GM23248 (cell line): ENCODE measurements at places on chromosomes 5 and 9.

DNA sequence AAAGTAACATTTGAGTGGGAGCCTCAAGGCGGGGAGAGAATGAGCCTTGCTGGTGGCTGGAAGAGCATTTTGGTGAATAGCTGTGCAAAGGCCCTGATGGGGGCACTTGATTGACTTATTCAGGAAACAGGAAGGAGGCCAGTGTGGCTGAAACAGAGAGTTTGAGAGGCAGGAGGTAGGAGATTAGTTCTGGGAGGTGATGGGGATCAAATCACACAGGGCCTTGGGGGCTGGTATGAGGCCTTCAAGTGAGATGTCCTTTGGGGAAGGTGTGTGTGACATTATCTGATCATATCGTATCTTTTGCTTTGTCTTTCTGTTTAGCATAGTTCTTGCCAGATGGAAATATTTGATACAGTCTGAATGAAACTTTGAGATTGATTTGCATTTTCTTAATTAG lies 172.3 kb downstream of the TENT4A start:
- DNase-seq = no peak

- no peak for DNase-seq
These were observed 195.0 kb downstream of the GADD45G start for GRCh38 chr9:89799766-89800165.

DNA sequence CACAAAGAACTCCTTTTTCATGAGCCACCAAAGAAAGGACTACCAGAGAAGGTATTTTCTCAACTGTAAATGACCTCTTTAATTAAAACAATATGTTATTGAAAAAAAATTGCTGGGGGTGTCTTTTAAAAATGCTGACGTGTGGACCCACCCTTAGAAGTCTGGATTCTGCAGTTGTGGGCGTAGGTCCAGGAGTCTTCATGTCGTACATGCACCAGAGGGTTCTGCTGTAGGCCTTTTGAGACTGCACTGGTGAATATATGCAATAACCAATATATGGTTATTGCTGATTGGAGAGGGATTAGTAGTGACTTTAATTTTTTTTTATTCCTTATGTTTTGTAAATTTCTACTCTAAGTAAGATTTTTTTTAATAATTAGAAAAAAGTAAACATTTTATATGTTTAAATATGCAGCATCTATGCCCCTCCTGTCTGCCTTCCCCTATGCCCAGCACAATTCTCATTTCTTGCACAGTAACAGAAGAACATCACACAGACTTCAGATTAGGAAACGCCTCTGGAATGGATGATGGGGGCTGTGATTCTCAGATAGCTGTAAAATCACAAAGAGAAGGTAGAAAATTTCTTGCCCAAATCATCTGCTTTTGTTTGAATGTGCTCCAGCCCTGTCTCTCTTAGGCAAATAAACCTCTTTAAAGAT lies 102.0 kb downstream of the PTTG1 start:
- DNase-seq = no peak

- peak; percentile 45 for DNase-seq
These were observed 18.5 kb upstream of the GAS1 start for GRCh38 chr9:86965636-86966395.

- no peak for DNase-seq
These were observed 393.7 kb downstream of the CDK5RAP2 start for GRCh38 chr9:120186276-120186675.

GRCh38 chr9:32502464-32502863 lies 23.5 kb downstream of the RIGI start:
- DNase-seq = peak; percentile 64

DNA sequence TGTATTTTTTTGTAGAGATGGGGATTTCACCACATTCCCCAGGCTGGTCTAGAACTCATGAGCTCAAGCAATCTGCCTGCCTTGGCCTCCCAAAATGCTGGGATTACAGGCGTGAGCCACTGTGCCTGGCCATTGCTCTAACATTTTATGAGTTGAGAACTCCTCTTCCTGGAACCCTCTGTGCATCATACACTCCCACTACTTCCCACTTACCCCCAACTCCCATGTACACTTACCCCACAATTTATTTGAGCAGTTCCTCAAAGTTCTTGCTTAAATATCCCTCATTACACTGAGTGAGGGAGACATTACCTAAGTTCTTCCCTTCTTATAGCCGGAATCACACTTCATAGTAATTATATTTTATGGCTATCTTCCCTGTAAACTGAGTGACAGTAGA lies 42.9 kb upstream of the GALNT10 start:
- no peak for DNase-seq

DNA sequence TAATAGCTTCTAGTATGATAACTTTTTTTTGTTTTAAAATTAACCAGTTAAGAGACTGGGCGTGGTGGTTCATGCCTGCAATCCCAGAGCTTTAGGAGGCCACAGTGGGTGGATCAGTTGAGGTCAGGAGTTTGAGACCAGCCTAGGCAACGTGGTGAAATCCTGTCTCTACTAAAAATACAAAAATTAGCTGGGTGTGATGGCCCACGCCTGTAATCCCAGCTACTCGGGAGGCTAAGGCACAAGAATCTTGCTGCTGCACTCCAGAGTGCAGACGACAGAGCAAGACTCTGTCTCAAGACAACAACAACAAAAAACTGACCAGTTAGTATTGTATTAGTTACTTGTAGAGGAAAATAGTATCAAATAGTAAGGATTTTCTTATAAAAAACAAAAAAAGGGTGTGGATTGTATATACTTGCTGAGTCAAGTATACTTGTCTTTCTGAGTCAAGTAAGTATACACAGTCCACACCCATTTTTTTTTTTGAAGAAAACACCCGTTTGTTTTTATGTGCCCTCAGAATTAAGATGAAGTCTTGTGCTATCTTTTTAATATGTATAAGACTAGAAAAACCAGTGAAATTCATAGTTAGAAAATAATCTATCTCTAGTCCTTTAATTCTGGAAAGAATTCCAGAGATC lies 25.3 kb downstream of the UBAP1 start:
- DNase-seq = peak; percentile 67

DNA sequence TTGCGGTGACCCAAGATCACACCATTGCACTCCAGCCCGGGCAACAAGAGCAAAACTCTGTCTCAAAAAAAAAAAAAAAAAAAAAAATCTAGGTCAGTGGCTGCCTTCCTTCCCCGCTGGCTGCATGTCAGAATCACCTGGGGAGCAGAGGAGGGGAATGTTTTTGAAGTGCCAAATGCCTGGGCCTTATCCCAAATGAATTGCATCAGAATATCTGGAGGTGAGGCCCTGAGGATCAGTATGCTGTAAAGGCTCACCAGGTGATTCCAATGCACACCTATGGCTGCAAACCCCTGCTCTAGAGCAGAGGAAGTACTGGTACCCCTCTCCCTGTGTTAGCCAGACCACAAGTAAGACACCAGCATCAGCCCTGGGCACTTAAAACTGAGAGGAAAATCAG lies 44.7 kb upstream of the GABRP start:
- no peak for DNase-seq

GRCh38 chr5:178074266-178074952 lies 38.9 kb upstream of the N4BP3 start:
- peak; percentile 39 for DNase-seq

DNA sequence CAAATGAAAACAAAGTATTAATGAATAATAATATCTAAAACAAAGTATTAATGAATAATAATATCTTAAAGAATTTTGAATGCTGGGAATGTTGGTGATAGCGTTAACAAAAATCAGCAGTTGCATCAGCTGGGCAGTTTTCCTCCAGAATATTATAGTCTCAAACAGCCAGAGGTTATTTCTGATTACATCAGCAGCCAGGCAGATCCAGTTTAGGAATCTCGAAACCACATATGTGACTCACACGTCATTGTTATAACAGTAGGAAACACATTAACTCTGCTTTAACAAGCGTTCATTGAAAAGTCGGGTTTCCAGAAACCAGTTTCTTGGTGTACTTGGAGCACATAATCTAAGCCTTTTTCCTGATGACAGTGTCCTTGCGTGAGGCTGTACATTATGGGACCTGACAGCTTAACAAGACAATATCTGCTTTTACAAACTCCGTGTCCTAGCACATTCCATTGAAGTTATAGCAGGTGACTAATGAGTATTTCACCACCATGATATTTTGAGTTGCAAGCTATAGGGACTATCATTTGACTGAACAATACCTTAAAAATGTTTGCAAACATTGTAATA lies 559.5 kb upstream of the KLF4 start:
- peak; percentile 94 for DNase-seq

- DNase-seq = no peak
These were observed 22.6 kb downstream of the RMI1 start for GRCh38 chr9:84003246-84003645.

DNA sequence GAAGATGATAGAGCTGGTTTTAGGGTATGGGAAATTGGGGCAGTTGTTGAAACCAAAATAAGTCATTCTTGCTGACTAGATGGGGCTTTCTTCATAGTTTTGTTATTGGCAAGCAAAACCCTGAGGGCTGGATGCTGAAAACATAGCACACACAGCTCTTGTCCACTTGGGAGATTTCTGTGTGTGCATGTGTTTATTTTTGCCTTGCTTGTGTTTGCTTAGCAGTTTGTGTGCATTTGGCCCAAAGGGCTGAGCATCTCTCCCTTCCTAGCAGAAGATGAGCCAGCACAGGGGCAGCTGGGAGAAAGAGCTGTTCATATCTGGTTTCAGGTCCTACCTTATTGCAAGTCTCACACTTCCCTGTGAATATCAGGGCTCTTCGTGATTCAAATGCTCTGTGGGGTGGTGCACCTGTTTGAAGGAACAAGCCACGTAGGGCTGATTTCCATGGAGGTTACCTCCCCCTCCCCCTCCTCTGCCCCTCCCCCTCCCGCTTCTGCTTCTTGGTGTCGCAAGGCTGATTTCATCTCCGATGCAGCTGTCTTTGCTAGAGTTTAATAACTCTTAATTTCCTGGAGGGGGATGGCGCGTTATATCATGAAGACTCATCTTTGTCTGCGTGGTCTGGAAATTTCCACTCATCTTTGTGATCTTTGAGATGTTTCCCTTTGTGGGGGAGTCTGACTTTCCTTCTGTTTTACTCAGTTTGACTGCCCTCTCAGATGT lies 296.5 kb downstream of the ARHGAP26 start:
- DNase-seq = peak; percentile 61

DNA sequence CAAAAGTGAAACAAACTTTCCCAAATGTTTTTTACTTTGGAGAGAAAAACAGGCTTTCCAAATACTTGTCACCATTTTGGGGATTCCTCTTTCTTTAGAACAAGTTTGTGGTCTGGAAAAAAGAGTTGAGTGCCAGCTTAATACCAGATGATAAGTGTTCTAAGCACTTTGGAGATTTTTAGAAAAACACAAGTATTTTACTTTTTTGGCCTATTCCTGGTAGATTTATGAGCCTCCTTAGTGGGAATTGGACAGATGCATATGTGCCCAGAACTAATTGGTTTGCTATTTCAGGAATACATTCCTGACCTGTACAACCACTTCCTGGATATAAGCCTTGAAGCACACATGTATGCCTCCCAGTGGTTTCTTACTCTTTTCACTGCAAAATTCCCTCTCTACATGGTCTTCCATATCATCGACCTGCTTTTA lies 40.5 kb downstream of the GPR21 start:
- DNase-seq = peak; percentile 62

DNA sequence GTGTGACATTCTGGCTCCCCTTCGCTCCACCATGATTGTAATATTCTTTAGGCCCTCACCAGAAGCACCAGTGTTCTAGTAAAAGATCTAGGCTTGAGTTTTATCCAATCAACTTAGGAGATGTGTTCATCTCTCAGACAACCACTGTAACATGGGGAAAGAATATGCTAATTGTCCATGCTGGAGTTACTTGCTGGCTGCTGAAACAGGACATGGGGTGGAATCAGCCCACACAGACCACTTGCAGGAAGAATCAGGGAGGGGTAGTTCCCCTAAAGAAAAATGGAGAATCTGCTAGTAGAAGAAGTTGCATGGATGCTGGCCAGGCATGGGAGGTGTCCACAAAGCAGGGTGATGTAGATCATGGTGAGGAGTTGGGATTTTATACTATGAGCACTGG lies 86.2 kb downstream of the FEM1C start:
- no peak for DNase-seq

DNA sequence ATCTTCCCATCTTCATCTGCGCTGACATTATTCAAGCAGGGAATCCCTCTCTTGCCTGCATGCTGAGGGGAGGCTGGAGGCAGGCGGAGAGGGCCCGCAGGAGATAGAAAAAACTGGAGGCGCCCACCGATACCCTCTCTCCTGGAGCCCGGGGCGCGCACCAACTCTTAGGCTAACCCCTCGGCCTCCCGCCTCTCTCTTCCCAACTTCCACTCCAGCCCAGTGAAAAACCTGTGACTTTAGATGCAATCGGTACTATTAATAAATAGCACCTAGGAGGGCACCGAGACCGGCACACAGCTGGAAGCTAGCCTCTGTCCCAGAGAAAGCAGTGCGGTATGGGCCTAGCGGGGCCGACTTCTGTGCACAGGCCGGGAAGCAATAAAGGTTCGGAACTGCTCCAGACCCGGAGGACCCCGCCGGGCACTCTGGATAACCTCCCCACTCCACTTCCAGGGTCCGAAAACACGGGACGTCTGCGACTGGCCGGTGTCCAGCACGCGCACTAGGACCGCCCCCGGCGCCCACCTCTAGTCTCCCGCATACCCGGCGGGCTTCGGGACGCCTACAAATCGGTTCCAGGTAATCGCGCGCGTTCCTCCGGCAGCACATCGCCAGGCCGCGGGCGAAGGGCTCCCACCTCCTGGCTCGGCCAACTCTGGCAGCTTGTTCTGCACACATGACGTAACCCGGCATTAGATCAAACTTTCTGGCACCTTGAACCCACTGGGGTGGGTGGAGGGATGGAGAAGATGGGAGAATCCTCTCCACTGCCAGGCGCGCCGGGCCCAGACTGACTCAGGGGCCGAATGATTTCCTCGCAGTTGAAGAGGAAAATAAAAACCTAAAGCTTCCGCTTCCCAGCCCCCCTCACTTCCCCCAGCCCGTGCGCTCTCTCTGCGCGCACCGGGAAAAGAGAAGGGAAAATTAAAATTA lies 1.4 kb downstream of the EFNA5 start:
- peak; percentile 36 for DNase-seq

DNA sequence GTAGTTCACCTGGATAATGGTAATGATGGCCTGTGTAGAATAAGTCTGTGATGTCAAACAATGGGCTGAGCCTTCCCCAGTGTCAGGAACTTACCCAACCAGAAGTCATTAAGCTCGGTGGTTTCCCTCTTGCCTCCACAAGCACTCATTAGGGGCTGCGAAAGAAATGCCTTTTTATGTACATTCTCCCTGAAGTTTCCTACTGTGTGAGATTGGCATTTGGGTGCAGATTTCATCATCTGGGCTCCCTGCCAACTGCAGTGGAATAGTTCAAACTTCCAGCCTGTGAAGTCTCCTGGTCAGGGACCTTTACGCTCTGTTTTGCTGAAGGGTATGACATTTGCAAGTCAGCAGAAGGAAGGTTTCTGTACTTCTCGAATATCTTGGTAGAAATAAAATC lies 41.6 kb upstream of the TMEM215 start:
- no peak for DNase-seq

- DNase-seq = no peak
These were observed 591.8 kb upstream of the CLINT1 start for GRCh38 chr5:158450751-158451171.

GRCh38 chr5:132877938-132878337 lies 4.5 kb downstream of the LEAP2 start:
- DNase-seq = peak; percentile 45

- DNase-seq = no peak
These were observed 9.8 kb downstream of the OCLN start for GRCh38 chr5:69502367-69502766.

- DNase-seq = no peak
These were observed 50.1 kb downstream of the ST8SIA4 start for GRCh38 chr5:100852988-100853449.
